GM12878 (cell line): ENCODE measurements at places on chromosomes 2 and 18. TPM values are rescaled to one million over a fixed set of nuclear protein-coding genes. Genes with fewer than 3 reads are reported as not detected.

Gene ELOA2
- polyA plus RNA-seq: not detected in 2 replicates

Gene KCNS3
- polyA plus RNA-seq: 0.09 TPM in 1 of 2 replicates, not detected in the other

Gene LYG1
- polyA plus RNA-seq: 0.33 and 0.42 TPM in 2 replicates

Gene CACNB4
- 10.1 and 11.4 TPM in 2 replicates for polyA plus RNA-seq

Gene RMDN2
- 11.3 and 12.2 TPM in 2 replicates for polyA plus RNA-seq

Gene POLR1B
- polyA plus RNA-seq: 45.0 and 47.2 TPM in 2 replicates

Gene POTEF
- polyA plus RNA-seq: not detected in 2 replicates

Gene CRYGB
- polyA plus RNA-seq: not detected in 2 replicates

Gene SLC9A2
- 0.56 and 0.70 TPM in 2 replicates for polyA plus RNA-seq

Gene EIF2AK3
- 4.7 and 20.2 TPM in 2 replicates for polyA plus RNA-seq

DNA sequence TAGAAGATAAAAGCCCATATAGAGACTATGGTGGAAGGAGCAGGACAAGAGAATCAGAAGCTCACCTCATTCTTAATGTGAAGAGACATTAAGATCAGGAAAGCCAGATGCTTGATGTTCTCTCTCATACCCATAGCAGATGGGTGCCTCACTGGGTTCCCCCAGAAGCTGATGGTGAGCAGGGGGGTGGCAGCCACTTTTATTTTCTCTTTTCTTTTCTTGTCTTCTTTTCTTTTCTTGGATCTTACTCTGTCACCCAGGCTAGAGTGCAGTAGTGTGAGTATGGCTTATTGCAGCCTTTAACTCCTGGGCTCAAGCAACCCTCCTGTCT, 14.8 kb upstream of the CXCR4 start:
- no peak for DNase-seq

- DNase-seq: no peak
Observed at GRCh38 chr18:50163505-50163904, 31.4 kb downstream of the MYO5B start.

DNA sequence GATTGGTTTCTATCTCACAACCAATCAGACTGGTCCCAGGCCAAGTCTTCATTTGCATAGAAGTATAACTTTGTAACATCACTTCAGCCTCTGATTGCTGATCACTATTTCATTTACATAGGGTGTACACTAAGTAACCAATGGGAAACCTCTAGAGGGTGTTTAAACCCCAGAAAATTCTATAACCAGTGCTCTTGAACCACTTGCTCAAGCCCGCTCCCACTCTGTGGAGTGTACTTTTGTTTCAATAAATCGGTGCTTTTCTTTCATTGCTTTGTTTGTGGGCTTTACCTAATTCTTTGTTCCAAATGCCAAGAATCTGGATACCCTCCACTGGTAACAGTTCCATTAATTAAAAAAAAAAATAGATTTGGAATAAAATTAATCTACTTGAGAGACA, 77.0 kb downstream of the TMEFF2 start:
- DNase-seq: no peak

DNA sequence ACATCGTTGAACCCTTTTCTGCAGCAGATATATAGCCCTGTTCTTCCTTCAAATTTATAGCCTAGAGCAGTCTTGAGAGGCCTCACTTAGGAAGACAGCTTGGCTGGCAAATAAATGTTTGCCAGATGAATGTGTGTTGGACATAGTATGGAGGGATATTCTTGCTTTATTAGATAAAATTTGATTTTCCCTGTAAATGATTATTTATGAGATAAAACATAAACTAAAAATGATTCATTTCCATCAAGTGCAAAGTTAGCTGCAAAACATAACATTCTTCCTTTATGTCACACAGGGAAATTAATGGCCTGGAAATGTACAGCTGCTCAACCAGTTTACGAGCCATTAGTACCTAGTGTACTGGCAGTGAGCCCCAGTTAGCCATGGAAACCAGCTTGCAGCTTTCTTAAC, 82.5 kb downstream of the LIMS1 start:
- no peak for DNase-seq

DNA sequence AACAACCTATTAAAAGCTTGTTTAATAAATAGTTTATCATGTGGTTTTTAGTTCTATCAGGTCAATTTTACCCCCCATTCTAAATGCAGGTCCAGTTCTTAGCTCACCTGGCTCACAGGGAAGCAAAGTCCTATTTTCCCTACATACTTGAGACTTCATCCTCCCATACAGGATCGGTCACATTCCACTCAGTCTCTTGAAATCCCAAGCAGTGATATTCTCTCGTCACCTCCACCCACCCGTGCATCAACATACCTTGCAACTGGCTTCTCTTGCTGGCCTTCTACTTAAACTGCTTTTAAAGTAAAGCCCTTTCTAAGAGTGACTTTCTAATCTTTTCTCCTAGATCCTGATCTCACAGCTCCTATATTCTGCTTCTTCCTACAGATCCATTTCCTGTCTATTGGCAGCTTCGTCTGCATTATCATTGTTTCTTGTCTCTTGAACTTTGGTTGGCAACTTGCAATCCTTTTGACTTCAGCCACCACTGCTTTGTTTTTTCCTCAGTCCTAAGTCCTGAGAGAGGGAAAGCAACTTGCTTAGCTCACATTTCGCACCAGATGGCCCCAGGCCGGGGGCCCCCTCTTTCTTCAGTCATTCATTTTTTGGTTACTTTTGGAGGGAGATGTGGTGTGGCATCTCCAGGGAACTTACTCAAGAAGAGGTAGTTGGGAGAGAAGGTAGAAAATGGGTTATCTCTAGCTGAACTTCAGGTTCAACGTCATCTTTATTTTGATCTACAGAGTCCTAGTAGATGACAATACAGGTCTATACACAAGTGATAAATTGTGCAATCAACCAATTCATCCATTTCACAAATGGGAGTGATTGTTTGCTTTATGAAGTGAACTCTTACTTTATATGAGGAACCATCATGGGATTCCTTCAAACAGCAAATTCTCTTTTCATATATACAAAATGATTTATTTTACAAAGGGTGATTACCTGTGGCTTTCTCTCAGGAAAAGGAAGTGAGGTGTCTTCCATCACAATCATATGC, 23.9 kb upstream of the NCOA1 start:
- DNase-seq: no peak

DNA sequence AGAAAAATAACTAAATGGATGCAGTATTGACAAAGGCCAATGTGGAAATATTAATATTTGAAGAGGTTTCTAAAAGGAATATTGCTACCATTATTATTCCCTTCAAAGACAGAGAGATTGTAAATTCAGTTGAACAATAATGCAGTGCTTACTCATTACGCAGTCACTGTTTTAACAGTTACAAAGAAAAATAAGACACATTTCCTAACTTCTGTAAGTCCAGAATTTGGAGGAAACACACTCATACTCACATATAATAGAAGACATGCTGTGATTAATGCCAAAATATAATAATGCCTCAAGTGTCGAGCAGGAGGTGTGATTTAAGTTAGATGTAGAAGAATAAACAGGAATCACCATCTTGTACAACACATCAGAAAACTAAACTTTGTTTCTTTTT, 389.2 kb downstream of the FBXO15 start:
- DNase-seq: no peak

DNA sequence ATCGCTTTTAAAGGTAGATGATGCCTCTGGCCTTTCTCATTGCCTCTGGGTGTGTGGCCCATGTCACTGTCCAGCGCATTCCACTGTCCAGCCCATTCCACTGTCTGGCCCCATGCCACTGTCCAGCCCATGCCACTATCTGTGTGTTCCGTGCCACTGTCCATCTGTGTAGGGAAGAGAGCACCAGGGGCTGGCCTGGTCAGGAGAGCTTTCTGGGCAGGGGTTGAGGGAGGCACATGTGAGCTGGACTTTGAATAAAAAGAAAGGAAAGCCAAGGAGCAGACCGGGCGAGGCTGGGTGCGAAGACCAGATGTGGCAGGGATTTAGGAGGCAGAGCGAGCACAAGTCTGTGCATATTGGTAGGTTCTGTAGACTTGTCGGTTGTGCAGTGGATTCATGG, 236.2 kb downstream of the NEDD4L start:
- no peak for DNase-seq

- DNase-seq: no peak
Observed at GRCh38 chr2:43343573-43344304, 117.3 kb upstream of the ZFP36L2 start.

DNA sequence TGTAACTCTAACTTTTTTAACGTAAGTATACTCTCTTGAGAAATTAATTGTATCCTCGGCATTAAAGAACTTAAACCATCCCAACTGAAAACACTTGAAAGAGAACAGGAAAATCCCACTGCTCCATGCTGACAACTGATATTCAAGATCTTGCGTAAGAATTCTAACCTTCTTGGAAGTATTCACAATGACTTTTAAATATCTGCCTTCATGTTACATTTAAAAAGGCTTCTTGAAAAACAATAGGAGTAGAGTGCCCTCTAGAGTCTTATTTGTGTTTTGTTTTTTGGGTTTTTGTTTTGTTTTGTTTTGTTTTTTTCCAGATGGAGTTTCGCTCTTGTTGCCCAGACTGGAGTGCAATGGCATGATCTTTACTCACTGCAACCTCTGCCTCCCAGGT, 65.4 kb upstream of the DNAJC10 start:
- DNase-seq: no peak

DNA sequence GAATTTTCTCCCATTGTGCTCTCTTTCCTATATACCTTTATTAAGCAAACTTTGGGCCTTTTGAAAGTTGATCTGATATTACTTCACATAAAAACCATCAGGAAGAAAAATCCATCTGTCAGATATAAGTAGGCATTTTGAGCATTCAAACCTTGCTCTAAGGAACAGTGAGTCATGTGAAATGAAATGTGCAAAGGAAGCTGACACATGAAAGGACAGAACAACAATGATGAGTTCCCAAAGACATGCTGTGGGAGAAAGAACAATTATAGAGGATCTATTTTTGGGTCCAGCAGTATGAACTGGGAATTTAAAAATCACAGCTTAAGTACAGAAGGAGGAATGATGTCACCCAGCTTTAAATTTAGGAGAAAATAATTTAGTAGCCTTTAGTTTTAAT, 18.1 kb downstream of the CALCRL start:
- no peak for DNase-seq
